ENCODE measurements at places on chromosomes 3 and 15.
A peak's percentile ranks its signal among the peaks of the same experiment; 100 is the strongest.

- no peak for DNase-seq
Observed at GRCh38 chr3:37489355-37489754, 315.0 kb upstream of the LRRFIP2 start.

DNA sequence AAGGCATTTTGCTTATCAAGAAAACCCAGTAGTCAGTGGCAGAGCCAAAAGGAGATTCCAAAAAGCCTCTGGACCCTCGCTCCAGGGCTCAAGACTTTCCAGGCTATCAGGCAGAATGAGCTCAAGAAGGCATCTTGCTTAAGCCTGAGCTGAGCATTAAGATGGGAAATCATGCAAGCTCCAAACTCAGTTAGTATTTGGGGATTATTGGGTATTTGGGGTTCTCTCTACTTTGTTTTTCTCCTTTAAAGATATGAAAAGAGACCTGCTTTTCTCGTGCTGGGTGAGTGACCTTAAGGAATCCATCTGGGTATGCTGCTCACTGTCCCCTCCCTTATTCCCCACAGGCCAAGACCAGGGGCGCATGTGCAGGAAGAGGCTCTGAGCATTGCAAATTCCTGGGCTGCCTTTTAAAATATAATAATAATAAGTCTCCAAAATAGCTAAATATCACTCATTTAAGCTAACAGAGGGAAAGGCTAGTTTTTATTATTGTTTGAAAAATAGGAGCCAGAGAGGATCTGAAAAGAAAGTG is 75.4 kb upstream of the HACD2 start:
- no peak for DNase-seq

GRCh38 chr15:100166313-100166712 is 175.5 kb downstream of the ADAMTS17 start:
- no peak for DNase-seq

DNA sequence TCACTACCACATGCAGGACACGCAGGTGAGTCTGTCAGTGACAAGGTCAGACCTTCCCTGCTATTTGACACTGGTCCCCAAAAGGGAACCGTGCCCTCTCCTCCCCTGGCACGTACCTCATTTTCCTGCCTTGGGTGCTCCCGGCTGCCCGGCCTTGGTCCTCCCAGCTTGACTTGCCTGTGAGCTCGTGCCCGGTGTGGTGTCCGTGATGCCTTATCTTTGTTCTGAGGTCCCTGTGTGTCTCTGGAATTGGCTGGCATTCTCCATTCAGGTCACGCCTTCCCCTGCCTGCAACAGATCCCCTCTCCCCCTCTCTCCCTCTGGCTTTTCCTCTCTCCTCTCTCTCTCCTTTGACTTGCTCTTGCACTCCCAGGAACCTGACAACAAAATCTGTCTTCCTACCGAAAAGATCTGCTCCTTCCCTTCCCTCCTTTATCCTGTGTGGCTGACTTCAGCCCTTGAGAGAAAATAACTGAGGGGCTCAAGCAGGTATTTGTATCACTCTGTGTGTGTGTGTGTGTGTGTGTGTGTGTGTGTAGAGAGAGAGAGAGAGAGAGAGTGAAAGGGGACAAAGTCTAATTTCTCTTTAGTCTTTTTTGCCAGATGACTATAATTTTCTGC is at the start of gene MASP1:
Gene MASP1, minus strand, starts transcription at position 226 of the 621 bp plus-strand sequence. Its CDS starts 105 bp downstream, at position 121.
- peak; percentile 62 for DNase-seq

DNA sequence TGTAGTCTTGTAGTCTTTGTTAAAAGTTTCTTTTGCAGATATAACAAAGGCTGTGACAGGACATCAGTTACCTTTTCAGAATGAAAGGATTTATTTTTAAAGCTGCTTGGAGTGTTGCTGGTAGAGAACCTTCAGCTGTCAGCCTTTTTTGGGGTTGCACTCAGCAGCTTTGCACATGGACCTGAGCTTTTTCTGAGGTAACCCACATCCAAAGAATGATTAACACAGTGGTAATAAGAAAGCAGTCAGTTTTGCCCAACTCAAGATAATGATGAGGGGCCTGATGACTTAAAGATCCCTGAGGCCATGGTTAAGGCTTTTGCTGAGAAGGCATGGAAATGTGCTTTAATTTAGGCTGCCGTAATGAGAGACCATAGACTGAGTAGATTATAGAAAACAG is 1042.7 kb downstream of the PLOD2 start:
- DNase-seq: no peak

DNA sequence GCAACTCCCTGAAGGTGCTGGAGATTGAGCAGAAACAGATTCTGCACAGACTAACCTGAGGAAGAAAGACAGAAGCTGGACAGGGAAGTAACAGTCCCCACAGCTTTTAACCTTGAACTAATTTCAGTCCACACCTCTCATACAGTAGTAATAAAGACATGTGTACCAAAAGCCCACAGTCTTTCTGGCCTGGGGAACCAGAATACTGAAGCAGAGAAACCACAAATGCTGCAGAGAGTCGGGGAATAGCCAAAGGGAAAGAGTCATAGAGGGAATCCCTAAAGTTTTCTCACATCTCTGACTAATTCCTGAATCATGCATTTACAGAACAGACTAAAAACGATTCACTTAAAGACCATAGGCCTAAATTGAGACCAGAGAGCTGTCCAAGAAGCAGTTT is 503.4 kb upstream of the NECTIN3 start:
- DNase-seq: no peak

DNA sequence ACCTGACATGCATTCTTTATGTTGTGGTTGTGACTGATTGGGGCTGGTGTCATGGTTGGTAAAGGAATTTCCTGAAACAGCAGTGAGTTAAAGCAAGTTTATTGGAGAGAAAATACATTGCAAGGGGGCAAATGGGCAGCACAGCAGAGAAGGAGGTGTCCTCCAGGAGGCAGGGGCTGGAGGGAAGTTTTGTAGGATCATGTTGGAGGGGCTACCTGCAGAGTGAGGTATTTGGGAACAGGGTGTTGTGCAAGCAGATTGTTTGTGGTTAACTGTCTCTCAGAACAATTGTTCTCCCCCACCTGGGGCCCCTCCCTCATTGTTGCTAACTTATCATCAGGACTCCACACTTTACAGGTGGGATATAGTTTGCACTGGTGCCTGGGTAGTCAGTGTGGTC is 196.0 kb downstream of the NSUN3 start:
- no peak for DNase-seq

- DNase-seq: no peak
Observed at GRCh38 chr15:92954578-92954977, 54.5 kb downstream of the CHD2 start.

GRCh38 chr3:135107043-135107442 is 312.0 kb downstream of the EPHB1 start:
- DNase-seq: no peak

DNA sequence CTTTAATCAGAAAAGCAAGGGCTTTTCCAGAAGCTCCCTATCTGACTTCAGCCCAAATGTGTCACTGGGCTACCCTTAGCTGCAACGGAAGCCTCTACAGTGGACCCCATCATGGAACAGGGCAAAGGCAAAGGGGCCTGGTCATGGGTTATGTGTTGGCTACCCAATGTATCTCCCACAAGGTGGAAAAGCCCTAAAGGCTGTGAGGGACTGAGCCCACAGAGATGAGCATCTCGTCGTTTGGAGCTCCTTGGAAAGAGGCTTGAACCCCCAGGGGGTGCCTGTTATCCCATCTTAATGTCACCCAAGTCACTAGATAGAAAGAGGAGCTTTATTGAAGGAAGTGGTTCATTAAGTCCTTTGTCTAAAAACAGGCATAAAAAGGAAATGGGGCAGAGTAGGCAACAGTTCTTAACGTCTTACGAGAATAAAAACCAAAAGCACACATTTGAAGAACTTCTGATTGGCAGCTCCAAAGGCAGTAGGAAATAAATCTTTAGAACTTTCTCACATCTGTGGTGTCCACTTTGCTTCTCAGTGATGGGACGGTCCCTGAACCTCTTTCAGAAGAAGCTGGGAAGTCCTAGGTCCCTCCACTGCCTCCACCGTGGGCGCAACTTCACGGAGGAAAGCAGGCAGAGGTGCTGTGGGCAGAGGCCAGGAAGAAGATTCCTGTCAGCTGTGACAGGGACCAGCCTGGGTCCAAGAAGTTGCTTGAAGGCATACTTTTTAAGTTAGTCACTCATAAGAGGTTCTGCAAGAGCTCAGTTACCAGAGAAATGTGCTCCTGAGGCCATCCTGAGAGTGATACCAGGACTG is 93.7 kb downstream of the MYLK start:
- DNase-seq: no peak

- DNase-seq: no peak
Observed at GRCh38 chr3:58307639-58308215, 1.4 kb downstream of the HTD2 start.

DNA sequence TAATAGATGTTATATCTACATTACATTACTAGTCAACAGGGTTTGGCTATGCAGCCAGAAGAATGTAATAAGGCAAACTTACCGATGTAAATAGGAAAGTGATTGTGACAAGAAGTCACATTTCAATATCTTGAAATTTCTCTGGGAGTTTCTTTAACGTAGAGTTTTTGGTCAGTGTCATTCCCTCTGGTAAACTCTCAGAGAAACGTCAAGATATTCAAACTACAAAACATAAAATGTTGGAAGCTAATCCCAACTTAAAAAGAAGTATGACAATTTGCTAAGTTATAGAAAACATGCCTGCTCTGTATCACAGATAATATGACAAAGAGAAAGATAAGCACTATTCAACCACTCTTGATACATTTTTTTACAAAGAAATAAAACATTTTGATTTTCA is 111.2 kb upstream of the PRICKLE2 start:
- no peak for DNase-seq

DNA sequence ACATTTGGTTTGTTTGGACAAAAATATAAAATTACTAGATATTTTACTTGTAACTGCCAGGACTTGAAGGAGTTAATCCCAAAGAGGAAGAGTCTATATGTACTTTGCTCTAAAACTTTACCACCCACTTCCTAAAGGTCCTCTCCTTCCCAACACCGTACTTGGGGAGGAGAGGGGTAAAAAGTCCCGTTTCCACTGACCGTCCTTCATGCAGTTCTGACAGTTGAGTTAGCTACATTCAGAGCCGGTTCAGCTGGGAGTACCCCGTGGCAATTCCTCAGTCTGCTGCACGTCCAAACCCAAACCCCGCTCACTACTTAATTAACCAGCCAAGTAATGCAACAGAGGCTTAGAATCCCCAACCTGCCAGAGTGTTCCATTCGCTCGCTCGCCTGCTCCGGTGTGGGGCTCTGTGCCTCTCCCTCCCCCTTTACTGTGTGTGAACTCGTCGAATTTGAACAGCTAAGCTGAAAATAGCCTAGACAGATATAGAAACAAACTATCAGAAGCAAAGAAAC is 519.7 kb downstream of the FOXP1 start:
- DNase-seq: peak; percentile 43

- no peak for DNase-seq
Observed at GRCh38 chr3:61936344-61936937, 375.1 kb downstream of the PTPRG start.

DNA sequence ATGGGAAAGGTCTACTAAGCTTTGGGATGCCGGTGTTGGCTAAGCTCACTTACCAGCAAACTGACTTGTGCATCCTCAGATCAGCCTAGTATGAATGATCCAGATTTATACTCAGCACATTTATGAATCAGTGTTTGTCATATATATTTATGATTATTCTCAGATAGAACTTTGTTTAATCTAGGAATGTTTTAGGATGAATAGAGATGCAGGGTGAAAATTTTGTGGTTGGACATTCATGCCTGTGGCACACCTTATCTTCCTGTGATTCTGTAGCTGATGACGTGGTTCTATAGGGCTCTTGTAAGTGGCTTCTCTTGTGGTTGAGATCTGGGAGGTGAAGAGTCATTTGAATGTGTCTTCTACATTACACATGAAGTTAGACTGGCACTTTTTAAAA is 11.4 kb downstream of the CDIN1 start:
- no peak for DNase-seq

DNA sequence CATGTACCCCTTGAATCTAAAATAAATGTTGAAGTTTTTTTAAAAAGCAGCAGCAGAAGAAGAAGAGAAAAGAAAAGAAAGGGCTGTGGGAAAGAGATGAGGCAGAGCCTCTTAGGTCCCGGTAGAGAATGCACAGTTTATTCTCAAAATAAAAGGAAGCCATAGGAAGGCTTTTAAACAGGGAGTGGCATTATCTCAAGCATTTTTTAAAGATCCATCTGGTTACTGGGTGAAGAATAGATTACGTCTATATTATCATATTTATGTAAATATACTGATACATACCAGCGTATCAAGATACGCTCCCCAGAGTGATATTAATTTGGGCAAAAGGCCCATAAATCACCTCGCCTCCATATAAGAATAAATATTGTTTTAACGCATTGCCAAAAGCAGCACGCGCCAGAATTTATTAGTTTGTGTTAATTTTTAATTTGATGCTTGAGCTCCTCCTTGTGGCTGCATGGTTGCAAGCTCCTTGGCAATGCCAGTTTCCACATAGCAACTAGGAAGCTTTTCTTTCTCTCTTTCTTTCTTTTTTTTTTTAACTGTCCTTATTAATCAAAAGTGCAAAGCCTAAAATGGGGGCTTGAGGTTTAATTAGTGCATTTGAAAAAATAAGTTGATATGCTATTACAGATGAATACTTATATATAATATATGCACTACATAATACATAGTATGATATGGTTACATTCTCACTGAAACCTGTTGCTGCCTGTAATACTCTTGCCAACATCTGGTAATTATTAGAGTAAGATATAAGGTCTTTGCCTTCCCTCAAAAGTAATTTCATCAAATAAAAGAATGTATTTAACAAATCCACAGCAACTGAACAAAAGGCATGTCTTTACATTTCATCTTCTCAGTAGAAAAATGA is 242.8 kb upstream of the UBE2E2 start:
- DNase-seq: peak; percentile 30

DNA sequence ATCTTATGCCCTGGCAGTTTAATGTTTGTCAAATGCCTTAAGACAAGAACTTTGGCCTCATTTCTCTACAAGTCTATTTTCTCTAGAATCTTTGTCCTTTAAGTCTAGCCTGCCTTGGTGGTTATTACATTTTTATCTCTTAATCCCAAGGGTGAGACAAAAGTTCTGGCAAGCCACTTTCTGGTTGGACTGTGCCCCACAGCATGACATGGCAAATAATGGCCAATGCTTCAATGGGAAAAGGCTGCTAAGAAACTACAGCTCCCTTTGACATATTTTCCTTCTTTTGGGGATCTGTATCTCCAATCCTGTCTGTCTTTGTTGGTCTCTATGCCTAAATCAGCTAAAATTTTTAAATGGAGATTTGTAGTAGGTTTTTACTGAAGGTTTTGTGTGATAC is 181.6 kb upstream of the MBNL1 start:
- DNase-seq: no peak

GRCh38 chr3:169813278-169813677 is 574 bp upstream of the LRRC34 start:
- DNase-seq: no peak

DNA sequence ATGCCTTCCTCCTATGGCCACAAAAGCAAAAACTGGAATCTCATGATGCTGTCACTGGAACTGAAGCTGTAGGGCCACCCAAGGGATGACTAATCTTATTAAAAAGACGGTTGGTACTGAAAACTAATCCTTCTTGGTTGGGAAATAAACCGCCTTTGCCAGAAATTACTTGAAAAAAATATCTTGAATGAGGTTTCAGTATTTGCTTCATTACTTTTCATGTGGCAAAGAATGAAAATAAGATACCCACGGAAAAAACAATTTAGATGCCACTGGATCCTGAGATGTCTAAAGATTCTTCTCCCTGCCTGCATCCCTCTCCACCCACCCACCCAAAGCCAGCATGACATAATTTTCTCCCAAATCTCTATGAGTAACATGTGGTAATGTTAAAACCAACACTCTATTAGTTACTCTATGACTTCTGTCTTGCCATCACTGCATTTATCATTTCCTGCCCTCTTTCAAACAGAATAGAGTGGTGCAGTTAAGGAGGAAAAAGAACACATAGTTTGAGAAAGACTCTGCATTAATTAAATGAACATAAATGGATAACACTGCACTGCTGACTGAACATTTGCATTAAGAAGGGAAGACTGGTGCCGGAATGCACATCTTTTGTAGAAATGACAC is 111.8 kb upstream of the DPH6 start:
- DNase-seq: no peak

All from left ventricle myocardium superior (tissue), 1 donor.